Activated CD4-positive, alpha-beta T cell treated with anti-CD3 and anti-CD28 coated beads, Interleukin-2, Interleukin-4, amounts not matched to agents 100 ng/mL and 50 ng/mL, durations not matched to agents 16 hours and 8 hours (primary cell): ENCODE measurements at places on chromosomes 5 and 9.
A peak's percentile ranks its signal among the peaks of the same experiment; 100 is the strongest.

DNA sequence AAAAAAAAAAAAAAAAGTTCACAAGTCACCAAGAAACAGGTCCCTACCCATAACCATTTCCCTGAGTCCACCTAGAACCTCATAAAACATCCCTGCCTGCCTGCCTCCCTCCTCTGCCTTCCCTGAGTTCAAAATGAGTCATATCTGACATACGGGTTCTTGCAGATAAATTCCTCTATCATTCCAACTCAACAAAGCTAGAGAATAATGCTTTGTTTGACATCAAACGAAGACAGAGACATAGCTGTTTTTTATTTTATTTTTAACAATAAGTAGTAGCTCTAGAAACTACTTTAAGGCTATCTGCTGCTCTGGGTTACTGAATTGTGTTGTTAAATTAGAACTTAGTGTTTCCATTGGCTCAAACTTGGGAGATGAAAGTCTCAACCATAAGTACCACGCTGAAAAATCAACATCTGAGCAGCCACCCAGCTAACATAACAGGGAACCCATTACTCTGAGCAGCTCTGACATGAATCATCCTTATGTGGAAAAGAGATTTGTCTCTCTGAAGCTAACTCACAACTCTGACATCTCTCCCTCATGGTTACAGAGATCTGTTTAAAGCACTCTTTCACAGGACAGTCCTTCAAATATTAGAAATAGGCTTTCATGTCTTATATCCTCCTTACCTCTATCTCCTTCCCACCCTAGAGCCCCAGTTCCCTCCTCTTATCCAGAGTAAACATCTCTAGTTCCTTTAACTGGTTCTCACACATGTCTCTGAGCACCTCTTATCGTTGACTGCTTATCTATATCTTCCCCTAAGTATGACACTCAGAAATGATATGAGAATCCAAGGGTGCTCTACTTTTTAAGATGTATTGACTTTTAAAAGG, 12.1 kb downstream of the TMEM245 start:
- no peak for DNase-seq

DNA sequence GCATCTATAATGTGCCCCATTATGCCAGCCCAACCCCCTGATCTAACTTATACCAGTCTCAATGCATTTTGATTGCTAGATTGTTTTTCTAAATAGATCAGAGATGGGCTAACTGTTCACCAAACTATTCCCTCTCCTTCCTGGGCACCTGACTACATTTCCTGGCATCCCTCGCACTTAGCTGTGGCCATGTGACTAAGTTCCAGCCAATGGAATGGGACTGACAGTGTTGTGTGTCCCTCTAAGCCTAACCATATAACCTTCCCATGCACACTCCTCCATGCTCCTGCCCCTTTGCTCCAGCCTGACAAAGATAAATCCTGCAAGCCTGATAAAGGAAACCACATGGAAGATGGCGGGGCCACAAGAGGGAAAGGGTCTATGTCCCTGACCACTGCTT, 12.3 kb upstream of the IFNK start:
- no peak for DNase-seq

DNA sequence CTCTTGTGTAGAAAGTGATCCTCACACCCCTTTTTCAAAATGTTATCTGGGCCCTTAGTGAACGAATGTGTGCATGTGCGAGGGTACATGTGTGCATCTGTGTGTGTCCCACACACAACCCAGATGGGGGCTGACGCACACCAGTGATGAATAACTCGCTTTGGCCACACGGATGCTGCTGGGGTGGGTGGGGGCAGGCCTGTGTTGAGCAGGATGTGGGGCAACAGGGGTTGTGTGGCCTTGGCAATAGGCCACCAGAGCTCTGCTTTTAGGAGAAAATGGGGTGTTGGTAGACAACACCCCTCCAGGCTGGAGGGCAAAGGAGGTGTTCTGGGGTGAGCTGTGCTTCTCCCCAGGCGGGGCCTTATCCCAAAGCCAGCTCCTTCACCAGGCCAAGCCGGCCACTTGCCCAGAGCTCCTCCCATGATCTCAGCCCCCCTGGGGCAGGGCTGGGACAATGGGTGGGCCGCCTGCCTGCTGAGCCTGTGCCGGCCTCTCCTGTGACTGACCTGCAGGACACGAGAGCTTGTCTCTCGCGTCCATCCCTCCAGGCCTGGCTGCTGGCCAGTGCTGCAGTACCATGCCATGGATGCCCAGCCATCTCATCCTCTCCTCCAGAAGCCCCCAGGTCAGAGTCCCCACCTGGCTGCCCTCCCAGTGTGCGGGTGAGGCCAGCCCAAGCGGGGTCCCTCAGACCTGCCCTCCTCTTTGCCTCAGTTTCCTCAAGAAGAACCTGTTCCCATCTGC, 1.7 kb downstream of the DBN1 start:
- DNase-seq = no peak

DNA sequence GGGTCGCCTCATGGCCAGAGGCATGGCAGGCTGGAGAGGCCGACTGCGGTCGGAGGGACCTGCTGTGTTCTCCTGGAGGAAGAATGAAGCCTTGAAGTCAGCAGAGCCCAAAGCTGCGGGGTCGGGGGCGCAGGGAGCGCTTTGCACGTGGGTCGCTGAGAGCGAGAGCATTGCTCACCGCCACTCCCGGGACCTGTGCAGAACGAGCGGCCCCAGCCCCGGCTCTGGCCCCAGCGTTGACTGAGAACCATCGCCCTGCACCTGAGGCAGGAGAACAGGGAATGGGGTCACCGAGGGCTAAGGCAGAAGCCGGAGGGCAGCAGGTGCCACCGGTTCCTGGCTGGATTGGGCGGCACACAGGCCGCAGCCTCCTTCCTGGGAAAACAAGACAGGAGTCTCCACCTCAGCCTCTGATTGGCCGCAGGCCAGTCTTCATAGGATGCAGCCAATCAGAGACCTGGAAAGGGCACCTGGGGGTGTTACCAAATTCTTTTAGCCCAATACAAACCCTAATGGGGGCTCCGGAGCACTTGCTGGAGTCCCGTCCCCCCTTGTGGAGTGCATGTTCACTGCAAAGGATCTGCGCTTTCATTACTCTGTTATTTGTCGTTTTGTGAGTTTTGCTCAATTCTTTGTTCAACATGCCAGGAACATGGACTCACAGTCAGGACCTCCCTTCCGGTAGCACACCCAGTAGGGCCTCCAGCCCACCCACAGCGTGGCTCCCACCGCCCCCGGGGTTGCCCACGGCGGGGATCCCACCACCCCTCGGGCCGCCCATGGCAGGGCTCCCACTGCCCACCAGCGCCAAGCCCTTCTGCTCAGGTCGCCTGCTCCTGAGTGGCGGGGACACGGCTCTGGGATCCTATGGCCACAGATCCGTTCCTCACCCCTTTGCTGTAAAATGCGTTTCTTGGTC, 24.7 kb upstream of the SLC6A19 start:
- no peak for DNase-seq

- DNase-seq = no peak
These were observed 103.6 kb downstream of the PIK3R1 start for GRCh38 chr5:68318955-68319705.

DNA sequence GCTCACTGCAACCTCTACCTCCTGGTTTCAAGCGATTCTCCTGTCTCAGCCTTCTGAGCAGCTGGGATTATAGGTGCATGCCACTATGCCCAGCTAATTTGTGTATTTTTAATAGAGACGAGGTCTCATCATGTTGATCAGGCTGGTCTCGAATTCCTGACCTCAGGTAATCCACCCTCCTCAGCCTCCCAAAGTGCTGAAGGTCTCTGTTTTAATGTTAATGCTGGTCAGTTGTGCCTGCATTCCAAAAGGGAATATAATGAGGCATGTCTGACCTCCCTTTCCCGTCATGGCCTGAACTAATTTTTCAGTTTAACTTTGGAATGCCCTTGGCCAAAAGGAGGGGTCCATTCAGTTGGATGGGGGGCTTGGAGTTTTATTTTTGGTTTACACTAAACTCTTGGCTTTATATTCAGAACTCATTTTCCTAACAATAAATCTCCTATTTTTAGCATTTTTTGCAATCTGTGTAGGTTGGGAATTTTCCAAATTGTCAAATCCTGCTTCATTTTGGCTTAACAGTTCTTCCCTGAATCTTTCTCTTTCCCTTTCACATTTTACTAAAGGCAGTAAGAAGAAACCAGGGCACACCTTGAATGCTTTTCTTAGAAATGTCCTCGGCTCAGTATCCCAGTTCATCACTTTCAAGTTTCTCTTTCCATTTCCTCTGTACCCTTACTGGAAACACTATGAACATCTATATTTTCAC, 1175.5 kb downstream of the MAT2B start:
- no peak for DNase-seq

- no peak for DNase-seq
These were observed 73.8 kb downstream of the RGS3 start for GRCh38 chr9:113537229-113537810.

GRCh38 chr5:157342822-157343402, 77.0 kb downstream of the CYFIP2 start:
- DNase-seq = peak; percentile 25

- DNase-seq = peak; percentile 53
These were observed 15.7 kb downstream of the PNPLA7 start for GRCh38 chr9:137534256-137535119.

- no peak for DNase-seq
These were observed 110.4 kb downstream of the NFIB start for GRCh38 chr9:14203356-14204056.

DNA sequence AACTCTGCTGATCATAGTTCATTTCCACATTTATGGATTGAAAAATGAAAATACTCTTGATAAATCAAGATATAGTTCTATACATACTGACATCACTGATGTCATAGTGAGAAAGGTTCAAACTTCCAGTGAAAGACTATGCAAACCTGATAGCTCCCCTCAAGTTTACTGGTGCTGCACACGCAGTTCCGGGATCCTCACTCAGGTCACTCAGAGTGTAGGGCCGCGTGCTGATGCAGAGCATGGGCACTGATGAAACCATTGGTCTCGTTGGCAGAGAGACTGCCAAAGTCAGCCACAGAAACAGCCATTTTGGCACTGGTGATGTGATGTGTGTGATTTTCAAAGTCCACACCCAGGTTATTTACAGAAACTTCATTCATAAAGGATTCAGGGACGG, 13.5 kb downstream of the SETD9 start:
- no peak for DNase-seq

GRCh38 chr5:18888821-18889220, 1099.2 kb downstream of the CDH18 start:
- no peak for DNase-seq

- no peak for DNase-seq
These were observed 11.1 kb downstream of the CCDC187 start for GRCh38 chr9:136292591-136293448.

DNA sequence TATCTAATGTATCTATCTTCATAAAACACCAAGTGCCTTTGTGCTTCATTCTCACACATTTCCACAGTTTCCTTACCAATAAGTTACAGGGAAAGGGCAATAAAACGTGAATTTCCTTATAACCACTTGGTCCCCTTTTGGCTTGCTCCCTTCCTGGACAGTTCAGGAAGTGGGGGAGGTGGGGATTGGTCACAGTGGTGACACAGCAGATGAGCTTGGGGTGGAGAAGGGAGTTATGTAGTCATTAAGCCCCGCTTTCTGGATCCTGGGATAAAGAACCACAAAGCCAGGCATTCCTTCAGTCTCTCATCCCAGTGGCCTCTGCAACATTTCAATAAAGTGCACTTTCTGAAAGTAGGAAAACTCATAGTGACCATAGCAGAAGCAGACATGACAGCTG, 47.1 kb upstream of the FYB1 start:
- DNase-seq = no peak

- DNase-seq = no peak
These were observed 15.7 kb downstream of the LVRN start for GRCh38 chr5:115977988-115978387.

GRCh38 chr9:72599874-72600534, 78.6 kb downstream of the TMC1 start:
- no peak for DNase-seq

GRCh38 chr9:35937227-35937626, 20.7 kb downstream of the OR2S2 start:
- DNase-seq = no peak

DNA sequence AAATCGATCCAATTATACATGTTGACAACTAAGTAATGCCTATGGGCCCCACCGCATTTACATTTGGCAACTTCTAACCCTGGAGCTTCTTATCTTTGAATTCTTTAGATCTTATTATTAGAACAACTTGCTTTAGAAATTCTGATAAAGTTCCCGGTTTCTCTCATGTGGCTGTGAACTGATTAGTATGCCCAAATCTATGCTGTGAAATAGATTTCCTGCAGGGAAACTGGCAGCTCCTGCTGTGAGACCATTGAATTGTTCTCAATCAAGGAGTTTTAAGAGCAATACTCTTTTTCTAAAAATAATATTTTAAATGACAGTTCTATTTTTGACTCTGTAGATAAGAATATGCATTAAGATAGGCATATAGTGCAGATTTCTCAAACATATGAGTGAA, 177.5 kb downstream of the GABRB2 start:
- DNase-seq = no peak

DNA sequence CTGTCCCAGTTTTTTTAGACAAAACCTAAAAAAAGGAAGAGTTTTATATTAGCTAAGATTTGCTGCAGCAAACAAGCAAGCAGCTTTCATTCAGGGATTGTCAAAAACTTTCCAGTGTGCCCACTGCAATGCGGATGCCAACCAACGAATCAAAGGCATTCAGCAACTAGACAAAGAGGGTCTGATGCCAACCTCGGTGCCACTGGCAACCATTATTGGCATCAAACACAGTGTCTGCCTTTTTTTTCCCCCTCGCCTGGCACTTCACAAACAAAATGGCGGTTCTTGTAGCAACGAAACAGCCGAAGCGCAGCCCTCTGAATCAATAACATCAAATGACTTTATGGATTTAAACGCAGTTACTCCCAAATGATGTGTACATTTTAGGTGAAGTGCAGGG, 10.4 kb downstream of the NFIB start:
- no peak for DNase-seq

GRCh38 chr5:15785531-15785981, 285.6 kb downstream of the FBXL7 start:
- no peak for DNase-seq

DNA sequence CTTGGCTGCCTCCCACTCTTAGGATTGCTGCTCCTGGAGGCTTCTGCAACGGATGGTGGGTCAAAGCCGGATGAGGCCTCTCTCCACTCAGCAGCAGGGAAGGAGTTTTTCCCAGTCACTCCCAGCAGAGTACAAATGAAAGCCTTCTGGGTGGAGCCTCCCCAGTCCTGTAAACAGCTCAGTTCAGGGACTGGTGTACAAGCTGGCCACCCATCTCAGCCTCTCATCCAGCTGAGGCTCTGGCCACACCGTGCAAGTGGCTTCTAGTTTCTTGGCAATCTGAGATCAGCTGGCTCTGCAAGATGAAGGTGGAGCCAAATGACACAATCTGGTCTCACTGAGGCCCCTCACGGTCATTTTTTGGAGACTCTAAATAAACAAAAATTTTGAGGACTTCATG, 10.0 kb downstream of the GPX3 start:
- no peak for DNase-seq

- DNase-seq = no peak
These were observed 561 bp downstream of the DAPK1 start for GRCh38 chr9:87498046-87498810.
